ENCODE measurements at places on chromosomes 12 and 14. TPM values are rescaled to one million over a fixed set of nuclear protein-coding genes. Genes with fewer than 3 reads are reported as not detected.
A peak's percentile ranks its signal among the peaks of the same experiment; 100 is the strongest.

Gene AKT1
- 142 TPM for total RNA-seq

Gene CKAP4
- 81.8 TPM for total RNA-seq

Gene CISTR
- not detected for total RNA-seq

Gene SNAPC1
- 11.9 TPM for total RNA-seq

Gene C12orf50
- 0.20 TPM for total RNA-seq

Gene PLEK2
- total RNA-seq = 3.7 TPM

Gene PRB3
- total RNA-seq = not detected

DNA sequence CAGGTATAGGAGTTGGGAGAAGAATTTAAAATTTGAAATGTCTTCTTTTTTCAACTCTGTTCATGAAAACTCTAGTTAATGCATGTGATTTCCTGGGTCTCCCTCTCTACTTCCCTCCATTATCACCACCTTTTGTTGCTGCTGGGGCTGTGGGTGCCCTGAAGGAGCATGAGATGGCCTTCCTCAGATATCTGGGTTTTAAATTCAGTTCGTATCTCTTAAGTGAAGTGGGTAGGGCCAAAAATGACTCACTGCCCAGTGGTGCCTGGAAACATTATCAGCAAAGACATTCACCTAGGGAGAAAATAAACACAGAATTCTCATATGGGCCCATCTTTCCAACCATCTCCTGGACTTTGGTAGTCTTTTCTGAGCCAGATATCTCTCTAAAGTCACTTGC is 234.9 kb upstream of the PLEKHG7 start:
- no peaks in the 10 kb centered on the region for H3K27me3 ChIP-seq
- no peak overlapping the region for H3K4me3 ChIP-seq
- no peaks in the 10 kb centered on the region for H3K4me1 ChIP-seq

- no peak overlapping the region for H3K27ac ChIP-seq
- no peak overlapping the region for H3K4me3 ChIP-seq
- no peak for DNase-seq
- H3K4me1 ChIP-seq = no peaks in the 10 kb centered on the region
- H3K36me3 ChIP-seq = peaks cover 2% of the 10 kb centered on the region
- no peaks in the 10 kb centered on the region for H3K27me3 ChIP-seq
Measured at GRCh38 chr14:28570391-28570790, 196.2 kb upstream of the FOXG1 start.

- no peaks in the 10 kb centered on the region for H3K27me3 ChIP-seq
- no peaks in the 10 kb centered on the region for H3K4me1 ChIP-seq
- no peak overlapping the region for H3K27ac ChIP-seq
- DNase-seq = no peak
Measured at GRCh38 chr12:106861984-106862916, 87.8 kb downstream of the RIC8B start.

- H3K27ac ChIP-seq = no peak overlapping the region
- no peak for DNase-seq
- peaks cover 57% of the 10 kb centered on the region for H3K27me3 ChIP-seq
Measured at GRCh38 chr12:3667485-3667884, 85.4 kb downstream of the CRACR2A start.

DNA sequence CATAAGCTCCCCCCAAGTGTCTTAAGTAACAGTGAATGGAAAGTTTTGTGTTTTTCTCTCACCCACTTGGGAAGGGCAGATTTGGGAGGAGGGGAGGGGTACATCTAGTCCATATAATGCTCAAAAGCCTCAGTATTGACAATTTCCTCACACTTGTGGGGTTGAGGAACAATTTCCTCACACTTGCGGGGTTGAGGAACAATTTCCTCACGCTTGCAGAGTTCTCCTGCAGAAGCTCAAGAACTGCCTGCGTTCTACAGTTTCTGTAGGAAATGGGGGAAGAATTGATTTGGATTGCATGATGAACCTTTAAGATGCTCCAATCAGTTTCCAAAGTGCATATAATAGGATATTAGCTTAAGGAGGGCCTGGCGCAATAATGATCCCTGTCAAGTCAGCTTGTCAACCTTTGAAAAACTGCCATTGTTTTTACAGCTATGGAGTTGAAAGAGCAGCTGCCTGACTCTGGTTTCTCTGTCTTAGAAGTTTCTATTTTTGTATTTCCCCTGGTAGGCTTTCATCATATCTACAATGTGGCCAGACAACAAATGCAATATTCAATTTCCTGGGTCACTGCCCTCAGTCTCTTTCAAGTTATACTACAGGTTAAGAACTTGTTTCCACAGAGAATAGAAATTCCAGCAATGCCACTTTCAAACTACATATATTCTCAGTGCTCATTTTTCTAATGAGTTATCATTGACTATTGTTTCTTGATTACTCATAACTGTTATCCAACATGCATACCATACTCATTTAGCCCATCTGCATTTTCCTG is 66.5 kb downstream of the PLEKHG7 start:
- H3K4me1 ChIP-seq = peaks cover 40% of the 10 kb centered on the region
- H3K27ac ChIP-seq = no peak overlapping the region
- DNase-seq = no peak
- no peaks in the 10 kb centered on the region for H3K27me3 ChIP-seq
- H3K4me3 ChIP-seq = no peak overlapping the region

DNA sequence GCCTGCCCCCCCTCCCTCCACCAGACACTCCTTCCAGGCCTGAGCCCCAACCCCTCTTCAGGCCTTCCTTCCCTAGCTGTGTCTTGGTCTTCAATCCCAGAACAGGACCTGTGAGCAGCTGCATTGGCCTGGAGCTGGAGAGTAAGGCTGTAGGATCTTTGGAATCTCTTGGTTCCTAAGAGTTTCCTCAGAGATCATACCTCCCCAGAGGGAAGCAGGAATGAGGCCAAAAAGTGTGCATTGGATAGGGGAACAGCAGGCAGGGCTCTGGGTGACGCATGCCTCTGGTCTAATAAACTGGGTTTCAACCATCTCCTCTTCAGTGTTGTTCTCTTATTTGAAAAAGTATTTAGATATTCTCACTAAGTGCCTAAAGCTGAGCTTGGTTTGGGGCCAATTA is 1.8 kb upstream of the SMARCD1 start:
- no peaks in the 10 kb centered on the region for H3K27me3 ChIP-seq
- no peak overlapping the region for H3K27ac ChIP-seq
- no peak overlapping the region for H3K4me3 ChIP-seq
- no peak for DNase-seq

- H3K36me3 ChIP-seq = no peaks in the 10 kb centered on the region
- H3K27ac ChIP-seq = no peak overlapping the region
- H3K27me3 ChIP-seq = no peaks in the 10 kb centered on the region
- no peak overlapping the region for H3K4me3 ChIP-seq
- peak; percentile 92 for DNase-seq
- peaks cover 12% of the 10 kb centered on the region for H3K4me1 ChIP-seq
Measured at GRCh38 chr12:12704593-12705230, 8.7 kb upstream of the GPR19 start.

GRCh38 chr12:113582521-113583218 is 111.0 kb upstream of the LHX5 start:
- no peak overlapping the region for H3K4me3 ChIP-seq
- peaks cover 83% of the 10 kb centered on the region for H3K27me3 ChIP-seq
- H3K27ac ChIP-seq = no peak overlapping the region
- no peaks in the 10 kb centered on the region for H3K4me1 ChIP-seq
- no peak for DNase-seq
